ENCODE measurements at places on chromosomes 3 and 15.

- peak; percentile 45 for DNase-seq
These were observed 31.4 kb upstream of the PRTG start for GRCh38 chr15:55774113-55774970.

DNA sequence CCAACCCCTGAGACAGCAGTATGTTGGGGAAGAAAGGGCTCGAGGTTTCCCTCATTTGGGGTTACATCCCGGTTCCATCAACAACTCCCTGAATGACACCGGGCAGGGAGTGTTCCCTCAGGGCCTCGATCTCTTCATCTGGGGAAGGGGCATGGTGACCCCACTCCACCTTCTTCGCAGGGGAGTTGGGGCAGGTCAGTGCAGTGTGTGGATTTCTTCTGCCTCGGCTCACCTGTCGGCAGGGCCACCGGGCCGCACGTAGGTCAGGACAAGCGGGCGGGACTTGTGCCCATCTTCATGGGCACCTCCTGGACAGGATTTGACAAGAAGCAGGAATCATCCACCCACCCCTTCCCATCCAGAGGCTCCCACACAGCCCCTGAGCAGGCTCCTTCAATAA lies 17.4 kb downstream of the GRIP2 start:
- no peak for DNase-seq

- DNase-seq = no peak
These were observed 290.0 kb downstream of the TLE3 start for GRCh38 chr15:69807721-69808120.

DNA sequence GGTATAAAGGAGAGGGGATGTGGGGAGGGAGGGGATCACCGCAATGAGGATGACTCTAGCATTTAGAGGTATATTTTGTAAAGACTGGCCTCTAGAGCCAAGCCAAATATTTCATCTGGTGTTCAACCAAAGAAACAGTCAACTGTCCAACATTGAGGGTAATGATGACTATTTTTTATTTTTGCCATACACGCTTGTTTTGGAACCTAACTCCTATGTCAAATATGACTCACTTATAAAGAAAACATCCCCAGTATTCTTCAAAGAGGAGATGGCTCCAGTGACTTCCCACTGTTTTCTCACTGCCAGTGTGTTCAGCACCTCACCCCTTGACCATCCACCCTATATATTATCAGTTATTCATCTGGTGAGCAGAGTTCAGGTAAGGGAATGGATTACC lies 77.3 kb downstream of the WNT5A start:
- DNase-seq = no peak

DNA sequence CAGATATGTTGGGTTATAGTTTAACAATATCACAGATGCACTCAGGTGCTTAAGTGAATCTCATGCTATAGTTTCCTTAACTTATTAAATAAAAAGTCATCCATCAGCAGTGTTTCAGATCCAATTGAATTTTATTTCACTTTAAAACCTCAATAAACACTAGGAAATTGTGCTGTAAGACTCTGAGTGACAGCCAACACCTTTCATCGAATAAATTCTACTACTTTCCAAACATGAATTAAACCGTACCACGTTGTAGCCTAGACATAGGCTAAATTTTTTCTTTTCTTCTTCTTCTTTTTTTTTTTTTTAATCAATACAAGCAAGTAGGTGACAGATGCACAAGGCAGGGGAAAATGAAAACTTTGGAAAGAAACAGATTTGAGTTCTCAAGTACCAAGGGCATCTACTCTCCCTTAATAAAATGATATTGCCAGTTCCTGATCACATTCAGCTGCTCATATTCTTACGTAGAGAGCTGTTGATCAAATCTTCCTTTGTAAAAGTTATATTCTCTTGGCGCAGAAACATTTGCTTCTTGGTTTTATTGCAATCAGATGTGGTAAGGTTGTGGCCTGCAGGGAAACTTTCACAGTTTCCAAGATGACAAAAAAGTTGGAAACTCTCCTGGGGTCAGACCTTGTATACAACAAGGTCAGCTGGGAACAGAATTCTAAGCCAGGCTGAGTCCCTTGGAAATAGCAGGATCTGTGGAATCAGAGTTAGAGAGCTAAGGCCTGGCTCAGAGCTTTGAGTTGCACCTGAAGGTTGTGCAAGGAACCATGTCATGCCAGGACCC lies 147.7 kb downstream of the CD47 start:
- no peak for DNase-seq

DNA sequence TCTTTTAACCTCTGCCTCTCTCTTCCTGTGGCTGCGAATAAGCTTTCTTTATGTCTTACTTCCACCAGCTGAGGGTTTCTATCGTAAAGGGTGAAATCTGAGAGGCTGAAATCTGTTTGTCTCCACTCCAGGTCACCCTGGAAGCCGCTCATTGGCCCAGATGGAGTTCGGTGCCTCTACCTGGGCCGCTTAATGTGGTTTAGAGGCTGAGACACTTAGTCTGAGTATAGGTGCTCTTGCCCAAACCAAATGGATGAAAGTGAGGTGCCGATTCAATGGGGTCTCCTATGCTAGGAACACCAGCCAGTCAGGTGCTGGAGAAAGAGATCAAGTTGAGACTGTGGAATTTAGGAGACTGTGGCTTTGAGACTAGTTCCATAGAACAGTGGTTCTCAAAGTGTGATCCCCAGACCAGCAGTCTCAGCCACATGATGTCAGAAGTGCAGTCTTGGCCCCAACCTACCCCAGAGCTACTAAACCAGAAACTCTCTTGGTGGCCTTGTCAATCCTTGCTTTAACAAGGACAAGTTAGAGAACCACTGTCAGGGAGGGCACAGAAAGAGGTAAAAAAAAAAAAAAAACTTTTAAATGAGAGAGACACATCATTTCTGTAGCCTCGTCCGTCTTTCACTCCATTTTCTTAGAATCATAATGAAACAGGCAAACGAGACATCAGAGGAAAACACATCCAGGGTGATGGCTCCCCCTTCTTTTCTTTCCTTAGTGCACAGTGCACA lies 54.9 kb upstream of the CCR2 start:
- DNase-seq = peak; percentile 35

- DNase-seq = no peak
These were observed 115.5 kb upstream of the ALDH1A3 start for GRCh38 chr15:100763835-100764750.

- no peak for DNase-seq
These were observed 17.1 kb downstream of the PRR23E start for GRCh38 chr3:127209840-127210653.

- no peak for DNase-seq
These were observed 237.3 kb downstream of the SHOX2 start for GRCh38 chr3:157868946-157869345.

DNA sequence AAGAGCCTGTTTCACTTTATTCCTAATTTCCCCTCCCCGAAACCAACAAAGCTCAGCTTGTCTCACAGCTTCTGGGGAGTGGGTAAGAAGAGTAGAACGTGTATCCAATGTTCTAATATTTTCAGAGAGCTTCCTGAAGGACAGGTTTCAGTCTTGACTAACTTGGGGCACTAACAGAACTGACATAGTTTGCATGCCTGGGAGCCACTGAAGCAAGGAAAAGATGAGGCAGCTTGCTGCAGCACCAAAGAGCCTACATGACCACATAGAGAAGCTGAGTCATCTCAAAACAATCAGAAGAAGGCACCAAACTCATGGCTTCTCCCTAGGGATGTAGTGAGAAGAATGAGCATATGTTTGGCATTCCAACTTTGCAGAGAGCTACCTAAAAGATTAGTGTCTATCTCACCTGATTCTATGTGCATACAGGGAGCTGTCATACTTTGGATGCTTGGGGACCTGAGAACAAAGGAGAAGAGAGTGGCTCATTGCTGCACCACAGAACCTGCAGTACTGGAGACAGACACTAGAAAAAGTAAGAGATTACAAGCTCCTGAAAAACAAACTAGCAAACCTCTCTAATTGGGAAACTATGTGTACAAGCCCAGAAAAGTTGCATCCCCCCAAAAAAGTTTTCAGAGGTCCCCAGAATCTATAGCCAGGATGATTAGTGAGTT lies 86.9 kb downstream of the DCLK3 start:
- no peak for DNase-seq

DNA sequence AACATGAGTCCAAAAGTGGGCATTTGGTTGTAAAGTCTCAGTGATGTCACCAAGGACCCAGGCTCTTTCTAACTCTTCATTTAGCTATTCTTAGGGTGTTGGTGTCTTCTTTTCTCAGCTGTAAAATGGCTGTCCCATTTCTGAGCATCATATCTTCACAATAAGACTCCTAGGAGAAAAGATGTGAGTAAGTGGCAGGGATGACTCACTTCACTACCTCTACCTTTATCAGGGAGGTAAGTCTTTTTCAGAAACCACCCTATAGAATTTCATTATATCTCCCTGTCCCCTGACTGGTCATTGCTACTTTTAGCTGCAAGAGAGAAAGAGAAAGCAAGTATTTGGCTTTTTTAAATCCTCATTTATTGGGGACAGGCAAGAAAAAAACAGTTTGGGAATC lies 300.2 kb upstream of the RBMS3 start:
- no peak for DNase-seq

GRCh38 chr3:159305017-159305416 lies 503.2 kb downstream of the MFSD1 start:
- DNase-seq = no peak

GRCh38 chr3:15438983-15439382 lies 11.6 kb downstream of the EAF1 start:
- no peak for DNase-seq

- DNase-seq = no peak
These were observed 16.0 kb upstream of the CCNL1 start for GRCh38 chr3:157175691-157176507.

DNA sequence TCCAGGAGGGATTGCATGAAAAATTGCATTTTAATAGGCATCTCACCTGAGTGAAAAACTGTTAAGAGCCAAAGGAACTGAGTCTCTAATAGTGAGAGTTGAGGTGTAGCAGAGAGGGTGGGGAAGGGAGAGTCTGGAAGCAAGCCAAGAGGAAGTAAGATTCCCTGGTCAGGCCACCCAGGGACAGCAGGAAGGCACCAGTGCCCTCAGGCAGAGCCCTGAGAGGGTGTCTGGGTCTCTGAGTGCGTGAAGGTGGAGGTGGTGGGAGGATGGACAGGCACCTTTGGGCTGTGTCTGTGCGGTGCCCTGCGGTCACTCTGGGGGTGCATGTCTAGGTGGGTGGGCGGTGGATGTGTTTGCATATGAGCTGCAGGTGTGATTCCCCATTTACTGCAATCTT lies 300.4 kb upstream of the ROPN1 start:
- no peak for DNase-seq

- no peak for DNase-seq
These were observed 130.0 kb upstream of the SLC2A2 start for GRCh38 chr3:171156401-171157010.

GRCh38 chr3:10386121-10386520 lies 65.2 kb upstream of the SEC13 start:
- DNase-seq = no peak

DNA sequence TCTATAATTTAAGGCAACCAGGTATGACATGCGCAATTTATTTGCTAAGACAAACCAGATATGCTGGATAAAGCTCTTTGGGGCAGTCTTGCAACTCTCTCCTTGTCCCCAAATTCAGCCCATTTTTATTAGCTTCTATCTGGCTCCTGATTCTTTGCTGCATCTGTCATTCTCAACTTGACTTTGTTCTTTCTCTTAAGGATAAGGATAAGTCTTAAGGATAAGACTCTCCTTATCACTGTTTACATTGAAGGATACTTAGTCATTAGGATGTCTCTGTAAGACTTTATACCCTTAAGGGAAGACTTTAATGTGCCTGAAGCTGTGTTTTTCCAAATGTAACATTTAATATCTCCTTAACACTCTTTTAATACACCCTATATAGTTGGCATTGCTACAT lies 49.2 kb downstream of the ALCAM start:
- no peak for DNase-seq

DNA sequence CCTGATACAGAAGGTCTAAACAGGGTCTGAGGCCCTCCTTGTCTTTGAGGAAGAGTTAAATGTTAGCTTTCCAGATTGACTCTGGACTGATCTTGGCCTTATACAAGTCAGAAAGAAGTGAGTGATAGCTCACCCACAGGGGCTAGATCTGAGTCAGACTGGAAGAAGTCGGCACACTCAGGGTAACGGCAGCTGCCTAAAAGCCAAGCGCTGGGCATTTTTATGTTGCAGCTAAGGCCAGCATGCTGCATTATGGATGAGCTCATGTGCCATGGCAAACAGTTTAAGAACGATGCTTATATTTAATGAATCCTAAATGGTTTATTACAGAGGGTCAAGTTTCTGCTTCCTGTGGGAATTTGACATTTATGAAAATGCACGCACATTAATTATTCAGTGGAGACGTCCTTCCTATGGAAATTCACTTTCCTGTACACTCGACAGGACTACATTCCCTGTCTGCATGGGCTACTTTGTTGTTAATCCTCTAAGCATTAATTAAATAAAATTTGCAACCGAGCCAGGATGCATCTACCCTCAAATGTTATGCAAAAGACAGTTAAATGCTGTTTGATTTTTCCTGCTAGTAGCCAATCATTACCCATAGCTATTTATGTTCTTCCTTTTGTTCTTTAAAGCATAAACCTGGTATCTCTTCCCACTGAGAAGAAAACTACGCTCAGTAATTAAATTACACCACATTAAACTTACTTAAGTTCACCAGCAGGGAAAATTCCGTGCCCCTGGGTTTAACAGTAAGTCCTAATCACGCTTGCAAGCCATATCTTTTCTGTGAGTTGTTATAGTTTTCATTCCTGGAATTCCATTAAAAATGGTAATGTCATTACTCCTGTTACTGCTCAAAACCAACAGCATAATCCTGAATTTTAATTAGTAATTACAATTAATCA lies 762.7 kb upstream of the CFAP20DC start:
- DNase-seq = no peak

Measured in natural killer cell (primary cell).